Activated CD8-positive, alpha-beta memory T cell treated with anti-CD3 and anti-CD28 coated beads for 1 hour (primary cell): ENCODE measurements at places on chromosomes 3 and 15.

DNA sequence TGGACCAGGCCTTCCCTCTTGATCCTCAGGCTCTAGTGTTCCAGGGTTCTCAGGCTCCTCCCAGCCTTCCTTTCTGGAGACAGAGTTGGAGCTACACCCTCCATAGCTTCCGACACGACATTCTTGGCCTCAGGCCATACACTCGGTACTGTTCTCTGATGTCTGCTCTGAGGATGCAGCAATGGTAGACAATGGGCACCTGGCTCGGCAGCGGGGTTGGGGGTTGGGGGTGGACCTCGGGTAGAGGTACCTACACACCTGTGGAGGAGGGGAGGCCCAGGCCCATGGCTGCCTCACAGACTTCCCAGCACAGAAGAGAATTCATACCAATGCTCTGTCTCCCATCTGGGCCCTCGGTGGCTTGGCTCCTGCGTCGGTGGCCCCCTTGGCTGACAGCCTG is 21.4 kb downstream of the CCDC13 start:
- no peak for DNase-seq

GRCh38 chr3:143294188-143294587 is 174.6 kb downstream of the CHST2 start:
- no peak for DNase-seq

DNA sequence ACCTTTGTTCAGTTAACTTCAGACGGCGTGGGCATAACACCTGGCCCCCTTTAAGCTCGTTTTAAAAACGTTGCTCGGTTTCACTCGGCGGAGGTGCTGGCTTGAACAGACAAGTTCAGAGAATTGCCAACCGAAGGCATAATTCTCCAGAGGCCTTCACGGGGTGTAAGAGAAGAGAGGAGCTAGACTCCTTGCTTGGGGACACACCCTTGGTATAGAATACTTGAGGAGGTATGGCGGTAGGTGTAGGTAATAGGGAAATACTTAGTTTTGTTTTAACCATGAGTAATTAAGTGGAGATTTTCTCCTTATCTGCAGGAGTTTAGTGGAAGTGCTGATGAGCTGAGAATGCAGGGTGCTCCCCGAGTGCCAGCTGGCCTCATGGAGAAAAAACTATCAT is 921 bp downstream of the FBXL2 start:
- DNase-seq = no peak

DNA sequence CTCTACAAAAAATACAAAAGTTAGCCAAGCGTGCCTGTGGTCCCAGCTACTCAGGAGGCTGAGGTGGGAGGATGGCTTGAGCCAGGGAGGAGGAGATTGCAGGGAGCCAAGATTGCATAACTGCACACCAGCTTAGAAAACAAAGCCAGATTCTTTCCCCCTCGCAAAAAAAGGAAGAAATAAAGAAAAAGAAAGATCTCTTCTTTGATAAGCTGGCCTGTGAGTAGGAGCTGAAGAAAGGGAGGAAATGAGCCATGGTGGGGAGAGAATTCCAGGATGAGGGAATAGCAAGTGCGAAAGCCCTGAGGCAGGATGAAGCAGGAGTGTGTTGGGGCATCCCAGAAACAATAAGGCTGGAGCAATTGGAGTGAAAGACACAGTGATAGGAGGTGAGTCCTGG is 24.5 kb upstream of the TOP2B start:
- DNase-seq = no peak

DNA sequence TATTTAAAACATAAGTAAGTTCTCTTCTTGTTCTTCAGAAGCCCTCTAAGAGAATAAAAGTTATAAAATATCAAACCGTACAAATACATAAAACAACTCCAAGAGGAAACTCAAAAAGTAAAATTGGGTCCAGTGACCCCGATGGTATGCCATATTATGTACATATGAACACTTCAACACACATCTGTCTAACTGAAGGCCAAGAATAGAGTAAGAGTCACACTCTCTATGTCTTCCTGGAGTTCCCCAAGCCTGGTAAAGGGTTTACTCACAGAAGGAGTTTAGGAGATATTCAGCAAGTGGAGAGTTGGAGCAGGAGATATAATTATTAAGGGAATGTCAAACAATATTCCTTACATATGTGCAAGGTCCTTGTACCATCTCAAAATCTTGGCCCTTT is 101.3 kb upstream of the EIF1B start:
- DNase-seq = no peak

- no peak for DNase-seq
Measured at GRCh38 chr3:34957677-34958076, 681.6 kb upstream of the ARPP21 start.

- DNase-seq = no peak
Measured at GRCh38 chr15:68733666-68734065, 87.0 kb downstream of the ANP32A start.

DNA sequence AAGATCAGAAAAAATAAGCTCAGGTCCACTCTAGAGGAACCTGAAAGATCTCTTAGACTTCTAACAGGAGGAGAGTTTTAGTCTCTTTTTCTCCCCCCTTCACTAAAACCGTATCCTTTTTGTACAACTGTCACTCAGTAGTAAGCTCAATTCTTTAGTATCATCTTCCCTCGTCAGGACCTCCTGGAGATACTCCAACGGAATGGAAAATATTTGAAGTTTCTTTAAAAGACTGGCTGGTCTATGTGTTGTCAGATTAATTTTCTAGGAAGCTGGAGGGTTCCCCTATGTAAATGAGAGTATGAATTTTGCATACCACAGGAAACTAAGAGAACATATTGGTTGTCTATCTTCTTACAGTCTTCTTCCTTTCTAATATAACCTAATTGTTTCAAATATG is 747.7 kb upstream of the CBLB start:
- DNase-seq = no peak

- DNase-seq = no peak
Measured at GRCh38 chr3:62873451-62873760, 1.8 kb downstream of the CADPS start.

GRCh38 chr3:56919137-56919796 is 117.5 kb upstream of the ARHGEF3 start:
- DNase-seq = no peak

- DNase-seq = no peak
Measured at GRCh38 chr15:69035205-69035917, 20.9 kb downstream of the NOX5 start.

- no peak for DNase-seq
Measured at GRCh38 chr3:158859362-158859761, 57.5 kb downstream of the MFSD1 start.

DNA sequence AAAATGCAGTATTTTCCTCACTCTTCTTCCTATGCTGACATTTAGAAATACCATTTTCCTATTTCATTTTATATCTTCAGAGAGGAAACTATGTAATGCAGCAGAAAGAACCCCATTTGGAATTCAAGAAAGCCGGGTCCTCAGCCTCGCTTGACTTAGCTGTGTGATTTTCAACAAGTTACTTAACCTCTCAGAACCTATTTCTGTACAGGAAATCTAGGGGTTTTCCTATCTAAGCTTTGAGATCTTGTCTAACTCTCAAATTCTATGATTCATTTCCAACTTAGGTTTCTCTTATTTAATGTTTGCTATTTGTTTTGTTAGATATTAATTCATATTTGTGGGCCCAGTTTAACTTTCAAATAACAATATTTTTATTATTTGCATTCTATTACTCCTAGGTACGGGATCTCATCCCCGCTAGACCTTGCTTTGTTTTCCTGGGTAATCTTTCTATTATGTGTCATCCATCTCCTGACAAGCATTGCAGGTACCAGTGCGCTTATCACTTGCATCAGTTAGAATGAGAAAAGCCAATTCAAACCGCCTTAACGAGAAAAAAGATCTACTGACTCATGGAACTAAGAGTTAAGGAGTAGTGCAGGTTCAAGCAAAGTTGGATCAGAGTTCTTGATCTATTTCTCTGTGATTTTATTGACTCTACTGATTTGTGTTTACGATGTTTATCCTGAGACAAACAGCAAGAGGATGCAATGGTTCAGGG is 70.6 kb upstream of the BHLHE40 start:
- DNase-seq = no peak

- DNase-seq = no peak
Measured at GRCh38 chr3:9779721-9780457, 10.1 kb upstream of the CAMK1 start.

- DNase-seq = no peak
Measured at GRCh38 chr15:43346305-43346704, 15.9 kb upstream of the LCMT2 start.

GRCh38 chr3:160157321-160157720 is 67.9 kb upstream of the C3orf80 start:
- no peak for DNase-seq

DNA sequence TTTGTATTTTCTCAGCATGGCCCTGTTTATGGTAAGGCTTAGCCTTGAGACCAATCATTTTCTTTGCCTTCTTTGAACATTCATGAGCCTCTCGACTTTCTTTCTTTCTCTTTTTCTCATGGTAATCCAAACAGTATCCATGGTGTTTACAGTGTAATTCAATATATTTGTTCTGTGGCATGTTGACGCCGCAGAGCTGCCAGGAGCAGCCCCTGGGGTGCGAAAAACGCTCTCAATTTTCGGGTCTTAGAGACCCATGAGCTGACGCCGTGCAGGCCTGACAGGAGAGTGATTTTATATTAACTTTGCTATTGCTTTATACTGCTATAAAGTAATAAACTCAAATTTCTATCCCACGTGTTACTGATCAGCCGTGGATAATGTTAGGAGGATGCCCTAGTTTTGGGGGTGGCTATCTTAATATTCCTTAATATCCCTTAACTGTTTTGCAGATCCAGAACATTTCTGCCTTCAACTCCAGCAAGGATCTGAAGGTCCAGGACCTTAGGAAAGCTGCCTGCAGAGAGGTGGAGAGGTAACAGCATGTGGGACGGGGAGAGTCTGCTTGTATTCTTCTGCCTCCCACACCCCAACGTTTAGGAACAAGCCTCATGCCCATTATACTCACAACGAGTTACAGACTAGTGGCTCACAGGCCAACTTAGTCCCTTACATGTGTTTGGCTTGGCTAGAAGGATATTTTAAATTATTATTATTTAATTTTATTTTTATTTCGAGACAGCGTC is 29.3 kb upstream of the MYO1E start:
- DNase-seq = no peak

DNA sequence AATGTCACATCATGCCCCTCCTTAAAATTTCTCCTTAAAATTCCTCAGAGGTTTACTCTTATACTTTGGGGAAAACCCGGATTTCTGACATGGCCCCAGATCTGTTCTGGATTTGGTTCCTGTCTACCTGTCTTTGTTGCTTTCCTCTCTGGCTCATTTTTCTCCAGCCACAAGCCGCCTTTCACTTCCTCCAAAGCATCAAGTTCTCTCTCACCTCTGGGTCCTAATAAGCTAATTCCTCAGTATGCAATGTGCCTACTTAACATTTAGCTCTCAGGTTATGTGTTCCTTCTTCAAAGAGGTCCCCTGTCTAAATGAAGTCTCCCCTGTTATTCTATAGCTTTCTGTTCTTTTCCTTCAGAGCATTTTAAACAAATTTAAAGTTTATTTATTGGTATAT is 16.1 kb downstream of the HMG20A start:
- DNase-seq = no peak

DNA sequence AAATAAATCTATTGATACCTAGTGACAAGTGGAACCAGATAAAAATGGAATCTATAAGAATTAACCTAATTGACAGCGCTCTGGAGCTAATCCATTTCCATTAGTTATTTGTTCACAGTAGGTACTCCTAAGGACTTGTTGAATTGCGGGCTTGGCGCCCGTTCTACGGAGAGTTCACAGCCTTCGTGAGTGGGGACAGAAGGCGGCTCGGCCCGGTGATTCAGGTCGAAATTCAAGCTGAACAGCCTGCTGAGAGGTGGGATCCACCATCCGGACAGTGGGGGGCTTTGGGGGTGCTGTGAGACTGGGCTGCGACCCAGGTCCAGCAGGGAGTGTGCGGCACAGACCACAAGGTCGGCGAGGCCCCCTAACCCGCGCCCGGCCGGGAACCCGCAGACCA is 779 bp upstream of the CTNNB1 start:
- DNase-seq = no peak

DNA sequence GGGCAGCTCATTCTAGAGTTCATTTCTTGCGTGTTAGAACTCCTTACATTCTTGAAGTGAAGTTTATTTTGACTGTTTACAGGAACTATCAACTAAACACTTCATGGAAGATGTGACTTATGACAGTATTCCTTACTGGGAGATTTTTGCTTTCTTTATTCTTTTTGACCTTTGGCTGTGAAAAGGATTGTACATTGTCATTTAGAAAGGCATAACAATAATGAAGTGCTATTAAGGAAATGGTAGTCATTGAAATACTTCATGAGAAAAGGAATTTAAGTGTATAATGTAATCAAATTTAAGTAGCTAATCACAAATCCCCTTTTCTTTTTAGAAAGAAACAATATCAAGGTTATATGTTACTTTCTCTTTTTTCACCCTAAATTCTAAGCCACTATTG is 11.3 kb downstream of the P2RY14 start:
- no peak for DNase-seq

GRCh38 chr15:81469154-81469553 is 95.1 kb upstream of the TMC3 start:
- no peak for DNase-seq

GRCh38 chr3:127716384-127716783 is 43.6 kb downstream of the ABTB1 start:
- no peak for DNase-seq

DNA sequence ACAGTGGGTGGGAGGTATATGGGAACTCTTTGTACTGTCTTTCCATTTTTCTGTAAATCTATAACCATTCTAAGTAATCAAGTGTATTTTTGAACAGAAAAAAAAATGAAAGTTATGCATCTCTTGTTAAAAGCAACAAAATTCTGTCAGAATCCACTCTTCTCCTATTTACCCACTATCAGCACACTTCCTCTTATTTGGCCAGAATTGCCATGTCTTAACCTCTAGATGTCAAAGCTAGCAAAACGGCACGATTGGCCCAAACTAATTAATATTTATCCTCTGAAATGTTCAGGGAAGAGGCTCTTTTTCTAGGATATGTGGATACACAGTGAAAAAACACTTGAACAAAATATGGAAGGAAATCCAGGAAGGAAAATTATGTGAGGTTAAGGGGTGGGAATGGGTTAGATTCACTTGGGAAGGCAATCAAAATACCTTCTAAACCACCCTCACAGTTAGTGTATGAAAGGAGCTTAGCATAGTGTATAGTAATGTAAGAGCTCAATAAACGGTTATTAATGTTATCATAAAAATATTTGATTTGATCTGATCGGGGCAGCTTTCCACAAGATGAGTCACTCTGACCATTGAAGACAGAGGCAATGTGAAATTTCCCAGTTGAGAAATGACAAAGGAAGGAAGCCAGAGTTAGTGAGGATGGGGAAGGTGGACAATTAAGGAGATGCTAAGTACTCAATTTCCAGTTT is 20.1 kb upstream of the TGFBR2 start:
- no peak for DNase-seq

GRCh38 chr15:80503319-80503952 is 99.3 kb downstream of the ARNT2 start:
- DNase-seq = no peak

- no peak for DNase-seq
Measured at GRCh38 chr3:109631897-109632296, 294.6 kb upstream of the DPPA4 start.

- peak; percentile 19 for DNase-seq
Measured at GRCh38 chr15:50247819-50248655, 17.5 kb downstream of the HDC start.
